Stimulated activated CD8-positive, alpha-beta memory T cell treated with anti-CD3 and anti-CD28 coated beads, Interleukin-15, amount 100 ng/mL, for 24 hours (primary cell): ENCODE measurements at places on chromosomes 4 and X.

- no peak for DNase-seq
These were observed 72.2 kb downstream of the CCKAR start for GRCh38 chr4:26418107-26418506.

GRCh38 chrX:15815779-15816437, 25.6 kb downstream of the ZRSR2 start:
- DNase-seq = no peak

- DNase-seq = no peak
These were observed 13.4 kb upstream of the NAF1 start for GRCh38 chr4:163180090-163180489.

DNA sequence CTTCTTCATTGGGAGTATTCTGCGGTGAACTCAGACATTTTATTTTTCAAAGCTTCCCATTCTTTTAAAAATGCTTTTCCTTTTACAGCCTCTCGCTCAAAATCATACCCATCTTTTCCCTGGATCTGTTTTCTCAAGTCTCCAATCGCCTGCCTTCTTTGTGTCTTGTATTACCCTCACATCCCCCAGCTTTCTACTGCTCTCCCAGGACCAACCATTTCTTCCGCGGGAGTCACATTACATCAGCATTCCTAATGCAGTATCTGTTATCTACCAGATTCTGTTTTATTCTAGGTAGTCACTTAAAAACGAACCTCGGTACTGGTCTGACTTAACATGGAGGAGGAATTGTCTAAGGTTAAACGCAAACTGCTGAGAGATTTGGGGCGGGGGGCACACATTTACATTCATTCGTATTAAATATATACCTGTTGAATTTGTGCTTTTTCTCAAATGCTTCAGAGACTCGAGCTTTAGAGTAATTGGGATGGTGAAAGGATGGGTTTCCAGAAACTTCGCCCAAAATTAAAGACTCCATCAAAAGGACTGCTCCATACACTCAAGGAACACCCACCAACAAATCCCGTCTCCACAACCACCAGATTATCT, 493 bp upstream of the UCHL1 start:
- no peak for DNase-seq
